AG08395 (cell line): ENCODE measurements at places on chromosomes 2 and 18.

DNA sequence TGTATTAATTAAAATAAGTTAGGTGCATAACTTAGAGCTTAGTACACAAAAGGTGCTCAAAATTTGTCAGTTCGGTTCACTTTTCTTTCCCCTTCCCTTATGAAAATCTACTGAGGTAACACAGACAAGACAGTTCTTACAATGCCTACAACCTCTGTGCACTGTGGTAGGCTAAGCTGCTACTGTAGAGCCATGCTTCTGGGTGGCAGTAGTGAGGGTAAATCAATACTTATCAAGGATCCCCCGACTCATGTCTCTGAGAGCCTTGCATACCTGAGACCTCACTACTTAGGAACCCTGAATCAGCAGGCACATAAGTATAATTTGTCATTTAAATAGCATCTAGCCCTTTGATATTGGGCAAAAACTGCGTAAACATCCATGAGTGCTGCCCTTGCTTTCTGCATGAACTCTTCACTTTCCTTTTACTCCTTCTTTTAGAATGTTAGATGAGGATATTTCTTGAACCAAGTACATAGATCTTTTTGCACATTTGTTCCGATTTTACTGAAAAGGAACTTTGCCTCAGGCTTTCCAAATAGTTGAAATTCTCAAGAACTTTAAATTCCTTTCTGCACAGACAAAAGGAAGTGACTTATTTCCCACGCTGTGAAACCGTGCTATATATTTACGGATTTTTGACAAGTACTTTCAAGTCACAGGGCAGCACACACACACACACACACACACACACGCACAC, 234.4 kb downstream of the TRIB2 start:
- peak; percentile 54 for DNase-seq

DNA sequence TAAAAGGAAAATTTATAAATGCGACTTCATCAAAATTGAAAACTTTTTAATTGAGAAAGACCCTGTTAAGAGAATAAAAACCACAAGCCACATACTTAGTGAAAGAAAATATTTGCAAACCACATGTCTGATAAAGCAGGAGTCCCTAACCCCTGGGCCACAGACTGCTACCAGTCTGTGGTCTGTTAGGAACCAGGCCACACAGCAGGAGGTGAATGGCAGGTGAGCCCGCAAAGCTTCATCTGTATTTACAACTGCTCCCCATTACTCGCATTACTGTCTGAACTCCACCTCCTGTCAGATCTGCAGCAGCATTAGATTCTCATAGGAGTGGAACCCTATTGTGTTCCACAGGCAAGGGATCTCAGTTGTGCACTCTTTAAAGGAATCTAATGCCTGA, 95.5 kb upstream of the CRACDL start:
- no peak for DNase-seq

DNA sequence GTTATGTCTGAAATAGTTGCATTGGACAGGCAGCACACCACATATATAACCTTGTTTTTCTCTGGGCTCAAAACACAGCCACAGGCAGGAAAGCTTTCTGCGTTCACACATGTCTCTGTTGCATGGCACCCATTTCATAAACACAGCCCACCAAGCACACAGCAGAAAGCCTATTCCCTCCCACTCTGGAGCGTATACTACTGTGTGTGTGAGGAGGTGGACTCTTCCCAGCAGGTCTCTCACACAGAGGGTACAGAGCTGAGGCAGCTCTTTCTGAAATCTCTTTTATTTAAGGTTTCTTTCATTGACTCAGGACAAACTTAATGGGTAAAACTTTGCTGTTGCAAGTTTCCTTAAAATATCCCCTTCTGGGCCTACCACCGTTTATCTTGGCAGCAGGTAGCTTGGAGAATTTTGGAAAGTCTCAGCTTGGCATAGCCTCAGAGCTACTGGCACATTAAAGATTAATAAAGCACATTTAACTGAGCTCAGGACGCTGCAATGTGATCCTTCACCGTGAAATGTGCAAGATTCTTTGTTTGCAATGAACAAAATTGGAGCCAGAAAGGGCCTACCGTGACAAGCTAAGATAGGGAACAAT, 105.1 kb upstream of the NCKAP5 start:
- no peak for DNase-seq

- no peak for DNase-seq
These were observed 60.3 kb downstream of the CACNB4 start for GRCh38 chr2:152038441-152038958.

DNA sequence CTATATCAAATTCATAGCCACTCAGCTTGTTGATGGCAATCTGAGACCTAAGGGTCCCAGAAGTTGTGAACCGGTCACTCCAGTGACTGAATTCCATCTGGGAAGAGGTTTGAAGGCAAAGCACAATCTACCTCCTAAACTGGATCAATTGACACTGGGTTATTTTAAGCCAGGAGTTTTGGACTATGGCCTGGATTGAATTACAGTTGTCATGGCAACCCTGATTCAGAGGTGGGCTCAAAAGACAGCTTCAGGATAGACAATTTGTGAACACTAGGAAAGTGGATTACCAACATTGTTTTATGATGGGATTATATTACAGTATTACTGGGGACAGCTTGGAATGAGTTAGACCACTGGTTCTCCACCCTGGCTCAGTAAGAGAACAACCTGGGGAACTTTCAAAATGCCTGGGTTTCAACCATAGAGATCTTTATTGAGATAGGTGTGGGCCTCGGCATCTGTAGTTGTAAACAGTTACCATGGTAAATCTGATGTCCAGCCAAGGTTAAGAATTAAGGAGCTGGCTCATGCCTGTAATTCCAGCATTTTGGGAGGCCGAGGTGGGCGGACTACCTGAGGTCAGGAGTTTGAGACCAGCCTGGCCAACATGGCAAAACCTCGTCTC, 58.8 kb downstream of the MFSD6 start:
- DNase-seq: no peak

DNA sequence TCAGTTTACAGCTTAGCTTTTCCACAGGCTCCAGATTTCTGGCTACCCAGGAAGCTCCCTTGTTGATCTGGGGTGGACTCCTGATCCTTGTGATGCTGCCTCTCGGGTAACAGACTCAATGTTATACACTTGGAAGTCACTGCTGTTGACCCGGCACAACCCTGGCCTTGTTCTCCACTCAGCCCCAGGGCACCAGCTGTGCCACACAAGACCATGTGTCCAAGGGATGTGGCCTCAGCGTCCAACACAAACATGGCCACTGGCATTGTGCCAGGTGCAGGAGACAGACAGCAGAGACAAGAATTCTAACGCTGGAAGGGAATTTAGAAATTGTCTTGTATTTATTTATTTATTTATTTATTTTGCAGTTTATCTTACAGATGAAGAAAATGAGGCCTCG, 39.0 kb upstream of the PPP4R1 start:
- DNase-seq: peak; percentile 31

DNA sequence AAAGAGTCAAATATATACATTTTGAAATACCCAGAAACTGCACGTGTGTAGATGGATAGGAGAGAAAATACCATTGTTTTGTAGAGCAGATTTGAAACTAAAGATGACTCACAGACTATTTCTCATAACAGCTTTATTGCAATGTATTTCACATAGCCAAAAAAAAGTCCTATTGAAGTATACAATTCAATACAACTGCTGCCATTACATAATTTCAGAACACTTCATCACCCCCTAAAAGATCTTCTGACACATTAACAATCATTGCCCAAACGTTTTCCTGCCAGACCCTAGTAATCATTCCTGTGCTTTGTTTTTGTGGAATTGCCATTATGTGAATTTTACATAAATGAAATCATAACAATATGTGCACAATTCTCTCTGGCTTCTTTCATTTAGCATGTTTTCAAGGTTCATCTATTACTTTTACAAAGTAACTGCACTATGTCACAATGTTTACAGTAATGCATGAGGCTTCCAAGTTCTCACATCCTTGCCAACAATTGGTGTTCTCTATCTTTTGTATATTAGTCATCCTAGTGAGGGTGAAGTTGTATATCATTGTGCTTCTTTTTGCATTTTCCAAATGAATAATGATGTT, 378.6 kb upstream of the CWC22 start:
- peak; percentile 35 for DNase-seq

- DNase-seq: no peak
These were observed 636.2 kb upstream of the CHAC2 start for GRCh38 chr2:53131416-53131815.

- DNase-seq: no peak
These were observed 5.2 kb downstream of the KLHL29 start for GRCh38 chr2:23390152-23390551.

DNA sequence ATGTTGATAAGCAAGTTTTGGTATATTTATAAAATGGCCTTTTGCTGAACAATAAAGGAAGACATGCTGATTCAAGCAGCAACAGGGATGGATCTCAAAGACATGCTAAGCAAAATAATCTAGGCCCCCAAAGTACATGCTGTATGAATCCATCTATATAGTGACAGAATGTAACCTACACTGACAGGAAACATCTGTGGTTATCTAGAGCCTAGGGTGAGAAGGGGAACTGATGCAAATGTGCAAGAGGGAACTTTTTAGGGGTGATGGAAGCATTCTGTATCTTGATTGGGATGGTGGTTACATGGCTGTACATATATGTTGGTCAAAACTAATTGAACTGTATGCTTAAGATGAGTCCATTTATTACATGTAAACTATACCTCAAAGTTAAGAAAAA, 24.2 kb downstream of the CNRIP1 start:
- DNase-seq: no peak

- DNase-seq: no peak
These were observed 90.6 kb upstream of the MBOAT2 start for GRCh38 chr2:9094117-9094516.

DNA sequence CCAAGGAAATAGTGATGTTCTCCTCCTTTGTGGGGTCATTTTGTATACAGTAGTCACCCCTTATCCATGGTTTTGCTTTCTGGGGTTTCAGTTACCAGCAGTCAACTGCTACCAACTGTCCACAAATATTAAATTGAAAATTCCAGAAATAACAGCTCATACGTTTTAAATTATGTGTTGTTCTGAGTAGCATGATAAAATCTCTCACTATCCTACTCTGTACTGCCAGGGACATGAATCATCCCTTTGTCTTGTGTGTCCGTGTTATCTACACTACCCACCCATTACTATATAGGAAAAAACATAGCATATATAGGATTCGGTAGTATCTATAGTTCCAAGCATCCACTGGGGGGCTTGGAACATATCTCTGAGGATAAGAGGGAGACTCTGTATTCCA, 120.9 kb upstream of the DCC start:
- no peak for DNase-seq

DNA sequence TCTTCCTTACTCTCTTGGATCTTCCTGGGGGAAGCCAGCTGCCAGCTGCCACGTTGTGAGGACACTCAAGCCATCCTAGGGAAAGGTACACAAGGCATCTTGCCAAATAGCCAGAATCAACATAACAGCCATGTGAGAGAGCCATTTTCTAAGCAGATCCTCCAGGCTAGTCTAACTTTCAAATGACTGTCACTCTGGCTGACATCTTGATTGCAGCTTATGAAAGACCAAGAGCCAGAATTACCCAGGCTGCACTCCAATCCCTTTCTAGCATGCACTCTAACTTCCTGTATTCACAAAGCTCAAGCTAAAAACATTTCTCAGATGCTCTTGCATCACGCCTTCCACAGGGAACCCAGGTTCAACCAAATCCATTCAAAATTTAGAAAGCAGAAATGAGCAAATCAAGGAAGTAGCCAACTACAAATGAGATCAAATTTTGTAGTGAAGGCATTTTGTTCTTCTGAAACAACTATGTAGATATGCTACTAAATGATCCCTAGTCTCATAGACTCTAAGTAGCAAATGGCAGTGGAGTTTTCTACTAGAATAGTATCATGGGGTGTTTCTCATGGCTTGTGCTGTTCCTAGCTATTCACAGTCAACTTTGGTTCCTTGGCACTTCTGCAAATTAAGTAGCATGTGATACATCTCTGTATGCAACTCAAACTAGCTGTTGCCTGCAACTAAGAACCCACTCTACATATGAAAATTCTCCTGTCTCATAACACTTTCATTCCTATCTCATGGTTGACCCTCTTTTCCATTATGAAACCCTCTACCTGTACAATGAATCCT, 281.9 kb downstream of the ZEB2 start:
- DNase-seq: no peak

- DNase-seq: peak; percentile 20
These were observed 67.1 kb downstream of the DIS3L2 start for GRCh38 chr2:232028631-232029030.

DNA sequence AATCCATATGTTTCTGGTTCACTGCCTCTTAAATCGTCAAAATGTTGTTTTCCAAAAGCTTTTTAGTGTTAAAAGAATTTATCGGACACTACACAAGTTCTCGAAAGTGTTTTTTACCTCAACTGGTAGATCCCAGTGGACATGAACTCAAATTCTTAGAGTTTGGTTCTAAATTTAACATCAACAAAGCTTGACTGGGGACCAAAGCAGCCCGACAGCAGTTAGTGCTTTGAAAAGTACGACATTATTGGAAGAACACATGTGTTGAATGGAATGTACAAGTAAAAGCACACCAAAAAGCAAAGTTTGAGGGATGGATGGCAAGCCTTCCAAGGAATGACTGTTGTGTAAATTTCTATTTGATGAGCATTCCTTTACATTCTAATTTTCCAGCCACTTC, 803.9 kb upstream of the POU3F3 start:
- DNase-seq: no peak

DNA sequence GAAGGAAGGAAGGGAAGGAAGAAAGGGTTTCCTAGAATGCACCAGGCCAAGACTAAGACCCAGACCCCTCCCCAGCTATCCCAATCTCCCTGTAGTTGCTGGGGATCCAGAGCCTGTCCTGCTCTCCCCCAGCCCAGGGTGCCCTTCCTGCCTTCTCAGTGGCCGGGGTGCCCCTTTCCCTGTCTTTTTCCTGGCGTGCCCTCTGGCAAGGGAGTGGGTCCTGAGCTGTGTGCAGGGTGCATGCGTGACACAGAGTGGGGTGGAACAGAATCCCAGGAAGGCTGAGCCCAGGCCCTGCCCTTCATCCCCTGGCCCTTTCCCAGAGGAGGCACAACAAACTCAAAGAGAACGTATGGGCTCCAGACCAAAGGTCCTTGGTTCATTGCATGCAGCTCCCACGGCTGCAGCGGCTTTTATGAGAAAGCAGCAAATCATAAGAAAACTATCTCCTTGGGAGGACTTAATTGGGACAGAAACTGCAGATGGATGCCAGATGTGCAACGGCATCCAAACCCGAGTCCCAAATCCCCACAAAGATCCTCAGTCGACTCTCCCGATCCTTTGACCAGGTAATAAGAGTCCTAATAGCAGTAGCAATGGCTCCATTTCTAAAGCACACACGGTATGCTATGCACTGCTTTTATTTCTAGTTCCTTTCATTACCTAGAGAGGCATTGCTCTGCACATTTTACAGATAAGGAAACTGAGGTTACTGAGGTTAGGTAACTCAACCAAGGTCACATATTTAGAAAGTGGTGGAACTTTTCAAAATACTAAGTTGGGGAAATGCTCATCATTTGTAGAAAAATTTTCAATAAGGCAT, 12.7 kb upstream of the ARID5A start:
- peak; percentile 78 for DNase-seq

GRCh38 chr2:216911886-216912285, 52.0 kb upstream of the TNP1 start:
- peak; percentile 50 for DNase-seq

GRCh38 chr2:64906853-64907536, 82.2 kb upstream of the SLC1A4 start:
- DNase-seq: no peak

- peak; percentile 25 for DNase-seq
These were observed 284.0 kb upstream of the CWC22 start for GRCh38 chr2:180291060-180291459.

- DNase-seq: no peak
These were observed 74.9 kb upstream of the KLF7 start for GRCh38 chr2:207240649-207241048.
